ENCODE measurements at places on chromosomes 6 and 20. TPM values are rescaled to one million over a fixed set of nuclear protein-coding genes. Genes with fewer than 3 reads are reported as not detected.
A peak's percentile ranks its signal among the peaks of the same experiment; 100 is the strongest.

Gene BANF2
- total RNA-seq: not detected

DNA sequence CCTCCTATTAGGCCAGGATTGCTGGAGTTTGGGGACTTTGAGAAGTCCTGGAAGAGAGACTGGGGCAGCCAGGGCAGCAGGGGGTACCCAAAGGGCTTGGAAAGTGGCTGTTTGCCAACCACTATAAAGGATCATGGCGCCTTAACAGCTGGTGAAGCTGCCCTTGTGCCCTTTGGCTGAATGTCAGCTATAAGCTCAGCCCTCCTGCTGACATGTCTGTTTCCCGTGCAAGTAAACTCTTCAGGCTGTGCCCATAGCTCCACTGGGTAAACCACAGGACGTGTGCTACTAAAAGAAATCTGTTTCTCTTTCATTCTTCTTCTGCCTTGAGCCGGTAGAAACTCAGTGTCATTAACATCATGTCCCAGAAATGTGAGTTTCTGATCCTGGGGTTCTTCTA, 97.3 kb downstream of the CAP2 start:
- no peak overlapping the region for H3K4me3 ChIP-seq
- H3K36me3 ChIP-seq: no peaks in the 10 kb centered on the region
- no peak for DNase-seq

GRCh38 chr20:47574616-47575364, 73.1 kb downstream of the NCOA3 start:
- H3K4me1 ChIP-seq: peaks cover 11% of the 10 kb centered on the region
- H3K27ac ChIP-seq: no peak overlapping the region
- DNase-seq: no peak
- no peaks in the 10 kb centered on the region for H3K36me3 ChIP-seq
- H3K27me3 ChIP-seq: no peaks in the 10 kb centered on the region

DNA sequence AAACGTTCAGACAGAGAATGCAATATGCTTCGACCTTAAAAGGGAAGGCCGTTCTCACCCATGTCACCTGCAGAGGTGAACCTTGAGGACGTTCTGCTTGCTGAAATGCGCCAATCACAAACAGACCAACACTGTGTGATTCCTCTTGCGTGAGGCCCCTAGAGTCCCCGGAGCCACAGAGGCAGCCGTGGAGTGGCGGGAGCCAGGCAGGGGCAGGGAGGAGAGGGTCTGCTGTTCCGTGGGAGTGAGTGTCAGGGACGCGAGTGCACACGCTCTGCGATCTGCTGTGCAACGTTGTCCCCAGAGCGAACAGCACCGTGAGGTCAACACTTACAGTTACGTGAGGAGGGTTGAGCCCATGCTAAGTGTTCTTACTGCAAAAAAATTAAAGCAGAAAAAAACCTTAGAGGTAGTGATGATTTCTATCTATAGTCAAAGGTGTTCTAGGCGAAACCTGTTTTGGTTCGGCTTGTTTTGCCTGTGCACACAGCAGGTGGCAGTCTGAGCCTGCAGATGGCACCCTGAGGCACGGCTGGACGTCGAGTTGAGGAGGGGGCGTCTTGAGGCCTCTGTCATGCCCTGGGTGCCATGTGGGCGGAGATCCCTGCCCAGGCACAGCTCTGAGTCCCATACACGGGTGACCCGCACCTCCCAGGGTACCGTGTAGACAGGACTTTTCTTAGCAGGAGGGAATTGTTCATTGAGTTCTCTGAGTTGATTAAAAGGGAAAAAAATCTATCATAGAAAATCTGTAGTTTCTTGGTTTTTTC, 71.7 kb upstream of the FRMD1 start:
- H3K4me3 ChIP-seq: no peak overlapping the region
- H3K27ac ChIP-seq: no peak overlapping the region
- H3K4me1 ChIP-seq: no peaks in the 10 kb centered on the region
- H3K36me3 ChIP-seq: no peaks in the 10 kb centered on the region
- H3K27me3 ChIP-seq: no peaks in the 10 kb centered on the region

DNA sequence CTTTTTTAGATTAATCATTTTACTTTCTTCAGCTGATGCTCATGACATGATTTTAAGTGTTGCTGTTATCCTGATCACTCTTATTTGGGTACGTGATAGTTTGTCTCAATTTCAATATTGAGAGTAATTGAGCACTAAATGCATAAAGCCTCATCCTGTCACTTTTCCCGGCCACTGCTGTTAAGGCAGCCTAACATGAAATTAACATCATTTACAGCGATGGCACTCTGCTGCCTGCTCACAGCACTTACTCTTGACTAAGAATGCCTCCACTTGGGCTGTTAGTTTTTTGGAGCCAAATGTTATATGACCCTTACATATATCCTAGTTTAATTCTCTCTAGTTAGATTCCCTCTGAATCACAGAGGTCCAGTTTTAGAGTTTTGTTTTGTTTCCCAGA, 107.3 kb downstream of the SLX4IP start:
- no peak overlapping the region for H3K4me3 ChIP-seq
- no peak for DNase-seq
- H3K27me3 ChIP-seq: no peaks in the 10 kb centered on the region
- H3K36me3 ChIP-seq: no peaks in the 10 kb centered on the region
- H3K4me1 ChIP-seq: peaks cover 4% of the 10 kb centered on the region

- no peak for DNase-seq
- no peaks in the 10 kb centered on the region for H3K27me3 ChIP-seq
- H3K27ac ChIP-seq: no peak overlapping the region
- H3K4me1 ChIP-seq: no peaks in the 10 kb centered on the region
- no peaks in the 10 kb centered on the region for H3K36me3 ChIP-seq
- no peak overlapping the region for H3K4me3 ChIP-seq
Observed at GRCh38 chr6:67350729-67351128, 1284.4 kb upstream of the ADGRB3 start.

- H3K27ac ChIP-seq: no peak overlapping the region
- no peaks in the 10 kb centered on the region for H3K36me3 ChIP-seq
- H3K27me3 ChIP-seq: no peaks in the 10 kb centered on the region
- no peaks in the 10 kb centered on the region for H3K4me1 ChIP-seq
- H3K4me3 ChIP-seq: no peak overlapping the region
- no peak for DNase-seq
Observed at GRCh38 chr6:98633886-98634285, 200.5 kb upstream of the POU3F2 start.

GRCh38 chr6:83511901-83512681, at the start of gene PRSS35:
Gene PRSS35 (plus strand): TSS chr6:83512534. CDS start chr6:83523442, 10,908 bp downstream.
- no peaks in the 10 kb centered on the region for H3K4me1 ChIP-seq
- H3K27me3 ChIP-seq: no peaks in the 10 kb centered on the region
- no peaks in the 10 kb centered on the region for H3K36me3 ChIP-seq
- peak; percentile 57 for DNase-seq
- H3K4me3 ChIP-seq: peak within 1 kb of the TSS; percentile 34

DNA sequence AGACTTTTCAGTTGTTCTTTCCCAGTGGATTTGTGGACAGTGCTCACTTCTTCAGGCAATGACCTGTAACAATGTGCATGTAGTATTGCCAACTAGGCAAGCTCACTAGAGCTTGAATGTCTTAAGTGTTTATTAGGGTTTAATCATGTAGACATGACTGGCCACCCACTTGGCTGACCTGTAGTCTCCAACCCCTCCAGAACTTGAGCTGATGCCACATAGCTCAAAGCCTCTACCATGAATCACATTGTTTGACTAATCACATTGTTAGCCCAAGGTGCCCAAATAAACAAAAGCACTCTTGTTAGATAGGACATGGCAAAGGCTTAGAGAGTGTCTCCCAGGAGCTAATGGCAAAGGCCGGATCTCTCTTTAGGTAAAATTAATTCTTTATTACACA, 272.7 kb downstream of the GRIK2 start:
- no peaks in the 10 kb centered on the region for H3K4me1 ChIP-seq
- H3K4me3 ChIP-seq: no peak overlapping the region
- H3K27ac ChIP-seq: no peak overlapping the region
- H3K27me3 ChIP-seq: no peaks in the 10 kb centered on the region
- no peaks in the 10 kb centered on the region for H3K36me3 ChIP-seq
